Activated T-cell treated with anti-CD3 and anti-CD28 coated beads, Interleukin-2, amount 50 U/mL, for 24 hours (primary cell): ENCODE measurements at places on chromosomes 12 and 14.

DNA sequence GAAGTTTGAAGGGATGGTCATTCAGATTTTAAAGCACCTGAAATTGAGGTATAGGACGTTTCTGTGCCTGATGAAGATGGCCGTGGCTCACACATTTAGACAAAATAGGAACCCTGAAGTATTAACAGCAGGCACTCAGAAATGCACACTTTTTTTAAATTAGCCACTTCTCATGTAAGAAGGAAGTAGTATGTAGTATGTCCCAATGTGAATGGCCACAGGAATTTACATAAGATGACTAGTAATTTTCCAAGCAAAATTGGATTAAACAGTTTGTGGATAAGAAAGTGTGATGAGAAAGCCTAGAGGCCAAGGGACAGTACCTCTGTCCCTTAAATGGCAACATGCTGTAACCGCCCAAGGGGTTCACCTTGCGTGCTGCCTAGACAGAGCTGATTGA is 1.8 kb upstream of the MIS18BP1 start:
- no peak for DNase-seq

- DNase-seq = no peak
Observed at GRCh38 chr14:89185919-89186855, 230.8 kb downstream of the FOXN3 start.

- DNase-seq = no peak
Observed at GRCh38 chr12:116397148-116397547, 119.7 kb upstream of the MED13L start.

DNA sequence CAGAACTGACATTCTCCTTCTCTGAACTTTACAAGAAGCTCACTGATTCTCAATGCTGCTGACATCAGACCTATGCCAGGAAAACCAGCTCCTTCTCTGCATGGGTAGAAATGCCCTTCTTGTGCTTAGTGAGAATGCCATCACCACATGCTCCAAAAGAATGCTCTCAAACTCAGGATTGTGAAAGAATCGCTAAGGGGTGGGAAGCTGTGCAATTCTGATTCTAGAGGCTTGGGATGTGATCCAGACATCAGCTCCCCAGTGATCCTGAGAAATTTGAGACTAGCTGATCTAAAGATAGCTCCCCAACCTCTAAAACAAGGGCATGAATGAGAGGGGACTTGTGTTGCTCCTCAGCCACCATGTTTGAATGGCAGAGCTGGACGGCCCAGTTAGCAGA is 113.2 kb downstream of the DPF3 start:
- no peak for DNase-seq

GRCh38 chr12:48005001-48005749 is 899 bp upstream of the COL2A1 start:
- no peak for DNase-seq

- DNase-seq = no peak
Observed at GRCh38 chr14:99791476-99792209, 1.6 kb upstream of the EML1 start.

DNA sequence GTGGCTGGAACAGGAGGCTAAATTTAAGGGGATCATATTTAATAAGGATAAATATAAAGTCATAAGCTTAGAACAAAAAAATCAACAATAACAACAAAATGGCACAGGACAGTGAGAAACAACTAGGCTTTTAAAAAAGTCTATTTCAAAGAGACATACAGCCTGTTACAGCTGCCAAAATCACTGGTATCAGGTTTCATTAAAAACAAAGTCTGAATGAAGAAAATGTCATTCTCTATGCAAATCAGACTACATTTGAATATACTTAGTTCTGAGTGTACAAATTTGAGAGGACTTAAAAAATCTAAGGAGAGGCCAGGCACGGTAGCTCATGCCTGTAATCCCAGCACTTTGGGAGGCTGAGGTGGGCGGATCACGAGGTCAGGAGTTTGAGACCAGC is 44.0 kb downstream of the TFCP2 start:
- DNase-seq = no peak
